ENCODE measurements at places on chromosomes 16 and 17.

GRCh38 chr16:79950932-79951719 lies 350.6 kb upstream of the MAF start:
- DNase-seq: no peak

GRCh38 chr16:66832661-66833305 lies 2.0 kb upstream of the NAE1 start:
- no peak for DNase-seq

DNA sequence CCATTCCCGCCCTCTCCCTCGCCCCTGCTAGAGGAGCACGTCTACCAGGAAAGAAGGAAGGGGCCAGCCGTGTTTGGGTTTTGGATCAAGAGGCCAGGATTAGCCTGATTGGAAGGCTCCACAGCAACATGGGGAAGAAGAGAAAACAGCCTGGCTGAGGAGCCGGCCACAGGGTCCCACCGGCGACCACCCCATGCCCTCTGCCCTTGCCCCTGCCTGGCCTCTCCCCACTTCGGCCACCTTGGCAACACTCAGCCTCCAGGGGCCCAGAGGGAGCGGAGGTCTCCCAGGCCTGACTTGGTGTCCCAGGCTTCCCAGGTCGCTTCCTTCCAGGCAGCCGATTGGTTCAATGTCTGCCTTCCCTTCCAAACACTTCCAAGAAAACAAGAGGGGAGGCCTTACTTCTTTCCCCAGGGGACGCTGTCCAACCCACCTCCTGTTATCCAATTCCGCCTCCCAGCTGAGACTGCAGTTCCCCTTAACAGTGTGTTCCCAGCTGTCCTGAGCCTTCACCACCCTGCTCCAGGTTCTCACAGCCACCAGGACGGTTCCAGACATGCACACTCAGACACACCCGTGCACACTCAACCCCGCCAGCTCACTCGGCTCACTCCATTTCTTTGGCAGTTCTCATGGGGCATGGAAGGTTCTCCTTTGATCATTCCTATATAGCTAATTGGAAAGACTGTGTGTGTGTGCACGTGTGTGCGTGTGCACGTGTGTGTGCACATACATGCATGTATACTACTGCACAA lies 65.4 kb downstream of the RBFOX3 start:
- DNase-seq: no peak

- no peak for DNase-seq
Measured at GRCh38 chr17:39604911-39605491, 2.7 kb downstream of the NEUROD2 start.

GRCh38 chr17:31453896-31454295 lies 62.4 kb downstream of the RAB11FIP4 start:
- no peak for DNase-seq
